ENCODE measurements at places on chromosomes 5 and 9.

DNA sequence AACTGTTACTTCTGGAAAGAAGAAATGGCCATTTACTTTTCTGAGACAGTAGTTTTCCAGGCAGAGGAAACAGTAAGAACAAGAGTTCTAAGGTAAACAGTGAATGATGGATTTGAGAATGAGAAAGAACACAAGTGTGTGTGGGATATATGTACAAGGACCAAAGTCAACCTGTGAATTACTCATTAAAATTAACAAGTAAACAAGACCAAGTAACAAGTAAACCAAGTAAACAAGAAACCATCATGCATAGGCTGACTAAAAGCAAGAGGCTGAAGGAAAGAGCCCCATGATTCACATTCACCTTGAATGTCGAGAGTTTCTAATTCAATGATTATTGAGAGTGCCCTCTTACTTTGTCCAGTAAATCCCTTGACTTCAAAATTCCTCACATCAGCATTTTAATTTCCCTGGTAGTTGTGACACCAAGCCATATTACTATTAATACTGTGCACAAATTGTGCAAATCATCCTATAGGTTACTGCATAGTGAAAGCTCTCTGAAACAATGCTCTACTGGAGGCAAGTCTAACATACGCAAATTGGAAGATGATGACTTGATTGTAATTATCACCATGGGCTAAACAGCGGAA, 9.8 kb upstream of the MARCOL start:
- no peak for DNase-seq

GRCh38 chr5:28576022-28576421, 1537.6 kb upstream of the CDH9 start:
- no peak for DNase-seq

DNA sequence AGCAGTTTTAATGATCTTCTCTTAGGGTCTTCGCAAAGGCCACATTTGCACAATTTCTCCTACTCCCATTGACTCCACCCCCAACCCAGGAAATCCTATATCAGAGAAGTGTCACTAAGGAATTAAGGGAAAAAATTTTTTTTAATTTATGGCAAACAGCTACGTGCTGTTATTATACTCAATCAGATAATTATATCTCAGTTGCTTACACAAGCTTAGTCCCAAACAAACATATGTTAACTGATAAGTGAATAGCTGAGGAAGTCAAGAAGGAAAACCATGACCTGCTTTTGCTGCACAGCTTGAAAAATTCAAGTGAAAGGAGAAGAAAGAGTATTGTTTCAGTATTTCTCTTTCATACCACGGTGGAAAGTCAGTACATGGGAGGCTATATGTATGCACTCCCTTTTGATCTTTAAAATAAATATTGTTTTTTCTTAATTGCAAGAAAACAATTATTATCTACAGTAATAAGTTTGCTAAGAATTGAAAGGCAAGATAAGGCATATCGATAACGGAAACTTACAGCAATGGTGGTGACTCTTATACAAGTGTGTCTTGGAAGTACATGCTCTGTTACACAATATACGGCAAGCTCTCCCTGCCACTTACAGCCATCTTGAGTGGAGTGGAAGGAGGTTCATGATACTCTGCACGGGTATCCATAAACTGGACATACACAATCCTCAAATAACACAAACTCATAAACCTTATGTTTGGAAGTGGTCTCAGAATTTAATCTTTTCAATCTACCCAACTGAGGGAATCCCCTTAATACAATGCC, 167.9 kb upstream of the FREM1 start:
- no peak for DNase-seq

- no peak for DNase-seq
Measured at GRCh38 chr5:38670878-38671277, 114.4 kb upstream of the LIFR start.

GRCh38 chr5:153340139-153340538, 150.3 kb upstream of the GRIA1 start:
- DNase-seq: no peak

GRCh38 chr9:77752554-77752953, 104.4 kb upstream of the GNA14 start:
- DNase-seq: no peak

- DNase-seq: no peak
Measured at GRCh38 chr5:14257995-14258403, 114.9 kb downstream of the TRIO start.

GRCh38 chr9:4831944-4832343, 39.2 kb downstream of the RCL1 start:
- no peak for DNase-seq

DNA sequence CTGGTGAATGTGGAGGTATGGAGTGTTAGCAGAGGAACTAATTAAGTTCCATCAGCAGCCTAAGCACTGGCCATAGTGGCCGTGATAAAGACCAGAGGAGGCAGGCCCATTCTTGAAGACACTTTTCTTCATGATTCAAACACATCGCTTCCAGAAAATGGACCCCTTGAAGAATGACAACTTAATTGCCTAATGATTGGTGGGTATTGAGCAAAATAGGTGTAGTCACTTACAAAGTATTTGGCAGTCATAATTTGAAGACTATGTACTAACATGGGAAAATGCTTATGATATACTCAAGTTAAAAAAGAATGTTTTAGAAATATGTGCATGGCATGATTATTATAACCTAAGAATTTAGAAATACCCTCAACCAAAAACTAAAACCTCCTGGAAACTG, 44.8 kb downstream of the MEGF10 start:
- no peak for DNase-seq

DNA sequence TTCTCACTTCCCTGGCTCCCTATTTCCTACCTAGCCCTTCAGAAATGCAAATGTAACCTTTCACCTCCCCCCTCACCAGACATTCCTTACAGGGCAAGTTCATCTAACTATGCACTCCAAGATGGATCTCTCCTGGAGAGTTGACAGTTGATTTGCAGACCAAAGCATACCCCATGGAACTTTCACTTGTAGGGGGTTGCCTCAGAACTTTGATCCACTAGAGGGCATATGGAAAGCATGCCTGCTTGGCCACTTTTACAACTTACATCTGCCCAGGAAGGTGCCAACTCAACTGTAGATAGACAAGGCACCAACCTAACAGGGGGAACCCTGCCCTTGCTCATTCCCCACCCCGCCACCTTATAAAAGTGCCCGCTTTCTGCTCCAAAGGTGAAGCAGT, 187.8 kb downstream of the NXNL2 start:
- DNase-seq: no peak
